ENCODE measurements at places on chromosomes 16 and 17.

- no peak for DNase-seq
These were observed 192.4 kb downstream of the KATNIP start for GRCh38 chr16:27742333-27742732.

GRCh38 chr16:2838928-2839327 lies 8.8 kb downstream of the ZG16B start:
- DNase-seq: peak; percentile 56

GRCh38 chr17:48499248-48499647 lies 31.6 kb downstream of the HOXB1 start:
- no peak for DNase-seq

DNA sequence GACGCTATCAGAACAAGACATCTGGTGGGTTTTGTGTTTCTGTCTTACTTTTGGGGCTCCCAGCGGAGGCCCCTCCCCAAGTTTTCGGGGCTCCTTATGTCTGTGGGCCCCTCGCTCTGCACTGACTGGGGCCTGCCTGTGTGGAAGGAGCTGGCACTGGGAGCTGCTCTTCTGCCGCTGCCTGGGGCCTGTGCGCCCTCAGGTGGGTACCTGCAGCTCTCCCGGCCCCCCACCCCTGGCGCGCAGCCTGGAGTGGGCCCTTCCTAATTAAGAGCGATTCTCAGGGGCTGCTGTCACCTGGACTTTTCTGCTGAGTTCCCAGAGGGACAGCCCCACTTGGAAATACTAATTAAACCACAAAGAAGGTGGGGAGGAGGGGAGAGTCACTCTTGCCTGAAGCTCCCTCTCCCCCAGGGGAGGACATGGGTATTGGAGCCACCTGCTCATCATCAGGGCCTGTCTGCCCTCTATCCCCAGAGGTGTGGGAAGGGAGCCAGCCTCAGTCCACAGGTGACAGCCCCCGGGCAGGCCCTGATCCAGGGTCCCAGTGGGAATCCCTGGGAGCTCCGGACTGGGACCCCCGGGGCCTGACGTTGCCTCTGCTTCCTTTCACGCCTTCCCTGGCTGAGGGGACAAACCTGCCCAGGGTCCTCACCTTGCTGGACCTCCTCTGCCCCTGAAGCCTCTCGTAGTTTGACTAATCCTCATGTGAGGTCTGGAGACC lies 36.5 kb downstream of the GSE1 start:
- no peak for DNase-seq

DNA sequence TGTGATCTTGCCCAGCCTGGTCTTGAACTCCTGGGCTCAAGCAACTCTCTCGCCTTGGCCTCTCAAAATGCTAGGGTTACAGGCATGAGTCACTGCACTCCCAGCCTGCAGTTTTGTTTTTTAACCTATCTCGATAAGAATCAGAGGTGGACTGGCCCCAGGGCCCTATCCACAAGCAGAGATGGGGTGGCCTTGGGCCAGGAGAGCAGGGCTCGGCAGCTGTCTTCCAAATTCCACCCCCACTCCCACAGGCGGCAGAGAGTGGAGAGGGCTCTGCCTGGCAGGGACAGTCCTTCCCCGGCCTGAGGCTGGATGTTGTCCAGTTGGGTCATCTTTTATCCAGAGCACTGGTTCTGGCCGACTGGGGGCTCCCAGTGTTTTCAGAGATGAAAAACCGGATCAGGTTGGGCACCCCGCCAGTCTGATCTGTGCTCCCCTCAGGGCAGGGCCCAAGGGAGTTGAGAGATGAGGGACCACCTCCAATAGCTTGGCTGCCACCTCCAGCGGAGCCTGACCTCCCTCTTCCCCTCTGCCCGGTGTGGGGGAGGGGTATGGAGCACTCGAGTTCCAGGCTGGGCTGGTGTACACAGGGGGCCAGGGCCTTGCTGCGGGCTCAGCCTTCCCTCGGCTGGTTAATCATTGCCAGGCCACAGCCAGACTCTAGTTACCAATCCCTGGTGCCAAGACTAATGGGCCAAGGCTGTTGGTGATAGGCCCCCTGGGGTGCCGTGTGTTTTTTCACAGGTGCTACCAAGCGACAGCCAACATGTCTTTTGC lies 30.3 kb upstream of the MYO15B start:
- DNase-seq: no peak

DNA sequence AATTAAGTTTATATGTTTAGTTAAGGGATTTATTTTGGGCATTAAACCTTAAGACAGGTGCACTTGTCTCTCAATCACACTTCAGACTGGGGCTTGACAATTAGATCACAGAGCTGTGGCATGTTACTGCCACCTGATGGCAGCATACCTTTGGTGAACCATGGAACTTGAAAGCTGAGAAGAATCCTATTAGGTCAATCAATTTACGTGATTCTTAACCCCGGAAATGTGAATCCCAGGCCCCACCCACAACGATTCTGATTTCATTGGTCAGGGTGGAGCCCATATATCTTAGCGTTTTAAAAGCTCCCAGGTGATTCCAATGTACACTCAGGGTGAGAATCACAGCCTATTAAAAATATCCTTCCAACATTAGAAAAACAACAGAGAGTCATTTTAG lies 91.0 kb downstream of the GSG1L start:
- peak; percentile 61 for DNase-seq

- DNase-seq: no peak
These were observed 146.3 kb upstream of the PIRT start for GRCh38 chr17:10984220-10984619.

- no peak for DNase-seq
These were observed 31.4 kb downstream of the C16orf54 start for GRCh38 chr16:29714396-29714795.

- no peak for DNase-seq
These were observed 137.9 kb downstream of the FTO start for GRCh38 chr16:53841884-53842283.

GRCh38 chr17:79249929-79250521 lies 175.4 kb downstream of the ENGASE start:
- no peak for DNase-seq

DNA sequence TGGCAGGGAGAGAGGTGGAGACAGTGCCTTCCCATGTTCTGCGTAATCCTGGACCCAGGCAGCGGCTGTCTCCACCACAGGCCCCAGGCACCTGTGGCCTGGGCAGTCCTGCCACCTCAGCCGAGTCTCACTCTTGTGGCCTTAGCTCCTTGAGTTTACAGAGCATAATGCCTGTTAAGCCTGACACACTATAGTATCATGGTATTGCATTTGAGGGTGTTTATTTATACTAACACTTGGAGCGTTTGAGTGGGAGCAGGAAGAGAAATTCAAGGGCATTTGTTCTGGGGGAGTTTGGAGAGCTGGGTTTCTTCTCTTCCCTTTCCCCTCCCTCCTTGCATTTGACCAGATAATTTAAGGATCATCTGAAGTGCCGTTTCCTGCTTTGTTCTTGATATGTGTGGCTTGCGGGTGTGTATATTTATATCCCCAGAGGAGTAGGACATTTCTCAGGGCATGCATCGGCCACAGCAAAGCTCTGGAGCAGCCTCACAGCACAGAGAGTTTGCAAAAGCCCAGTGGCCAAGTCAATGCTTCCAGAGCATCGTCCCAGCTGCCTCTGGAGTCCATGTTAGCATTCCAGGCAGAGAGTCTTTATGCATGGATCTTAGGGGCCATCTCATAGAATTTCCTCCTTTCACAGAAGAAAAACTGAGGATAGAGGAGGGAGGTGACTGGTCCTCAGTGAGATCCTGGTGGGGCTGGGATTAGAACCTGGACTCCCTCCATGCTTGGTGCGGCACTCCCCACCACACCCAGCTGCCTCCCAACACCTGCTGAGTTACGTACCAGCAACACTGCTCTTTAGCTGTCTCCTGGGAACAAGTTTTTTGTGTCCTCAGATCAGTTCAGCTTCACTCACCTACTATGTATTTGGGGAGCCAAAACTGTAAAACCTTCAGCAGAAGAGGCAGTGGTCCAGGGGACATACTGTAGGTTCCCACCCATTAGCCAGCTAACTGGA lies 222.8 kb downstream of the CCDC182 start:
- no peak for DNase-seq

DNA sequence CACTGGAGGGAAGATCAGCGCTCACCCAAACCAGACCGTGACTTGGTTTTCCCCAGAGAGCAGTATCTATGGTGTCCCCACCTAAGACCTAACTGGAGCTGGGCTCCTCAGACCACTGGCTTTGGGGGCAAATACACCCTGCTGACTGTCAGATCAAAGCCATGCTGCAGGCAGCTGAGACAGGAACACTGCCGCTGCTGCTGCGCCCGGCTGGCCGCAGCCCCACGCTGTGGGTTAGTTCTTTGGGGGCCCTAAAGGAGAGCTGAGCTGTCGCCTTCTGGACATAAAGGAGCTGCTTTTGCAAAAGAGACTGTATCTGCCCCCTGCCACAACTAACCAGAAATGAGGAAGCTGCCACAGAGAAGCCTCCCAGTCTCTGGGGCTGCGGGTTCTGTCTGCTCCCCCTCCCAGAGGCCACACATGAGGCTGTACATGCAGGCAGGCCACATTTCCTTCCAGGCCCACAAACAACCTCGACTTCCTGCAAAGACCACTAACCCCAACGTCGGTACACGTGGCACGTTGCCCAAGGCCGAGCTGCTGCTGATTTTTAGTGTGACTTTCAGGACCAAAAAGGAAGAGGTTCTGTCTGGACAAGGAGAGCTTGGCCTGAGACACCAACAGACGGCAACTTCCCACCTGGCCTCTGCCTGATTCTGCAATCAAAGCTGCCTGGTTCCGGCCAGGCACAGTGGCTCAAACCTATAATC lies 18.2 kb upstream of the ABR start:
- DNase-seq: peak; percentile 74

- peak; percentile 61 for DNase-seq
These were observed at the start of gene ADORA2B for GRCh38 chr17:15944759-15945526. Gene ADORA2B (plus strand): TSS chr17:15945130. CDS start chr17:15945249, 119 bp downstream.

DNA sequence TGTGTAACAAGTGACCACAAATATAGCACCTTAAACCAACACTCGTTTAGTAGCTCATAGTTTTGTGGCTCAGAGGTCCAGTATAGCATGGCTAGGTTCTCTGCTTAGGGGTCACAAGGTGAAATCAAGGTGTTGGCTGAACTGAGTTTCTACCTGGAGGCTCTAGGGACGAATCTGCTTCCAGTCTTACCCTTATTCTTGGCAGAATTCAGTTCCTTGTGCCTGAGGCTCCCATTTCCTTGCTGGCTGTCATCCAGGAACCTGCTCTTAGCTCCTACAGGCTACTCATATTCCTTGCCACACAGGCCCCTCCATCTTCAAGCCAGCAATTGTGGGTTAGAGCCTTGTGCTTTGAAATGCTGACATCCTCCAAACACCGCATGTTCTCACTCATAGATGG lies 212.3 kb upstream of the CDH13 start:
- DNase-seq: no peak

DNA sequence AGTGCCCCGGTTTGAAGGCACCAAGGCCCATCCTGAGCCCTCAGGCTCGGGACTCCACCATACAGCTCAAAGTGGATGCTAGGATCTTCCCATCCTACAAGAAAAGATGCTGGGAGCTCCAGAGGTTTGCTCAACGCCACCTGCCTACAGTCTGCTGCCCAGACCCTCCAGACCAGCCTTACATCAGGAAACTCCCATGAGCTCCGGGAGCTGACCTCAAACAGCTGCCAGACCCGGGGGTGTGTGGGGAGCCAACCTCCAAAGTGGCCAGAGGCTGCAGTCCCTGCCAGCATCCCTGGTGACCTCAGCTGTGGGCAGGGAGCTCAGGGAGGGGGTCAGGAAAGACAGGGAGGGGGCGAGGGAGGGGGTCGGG lies 43.8 kb downstream of the C16orf82 start:
- no peak for DNase-seq

GRCh38 chr17:57289130-57289529 lies 32.8 kb downstream of the MSI2 start:
- no peak for DNase-seq

DNA sequence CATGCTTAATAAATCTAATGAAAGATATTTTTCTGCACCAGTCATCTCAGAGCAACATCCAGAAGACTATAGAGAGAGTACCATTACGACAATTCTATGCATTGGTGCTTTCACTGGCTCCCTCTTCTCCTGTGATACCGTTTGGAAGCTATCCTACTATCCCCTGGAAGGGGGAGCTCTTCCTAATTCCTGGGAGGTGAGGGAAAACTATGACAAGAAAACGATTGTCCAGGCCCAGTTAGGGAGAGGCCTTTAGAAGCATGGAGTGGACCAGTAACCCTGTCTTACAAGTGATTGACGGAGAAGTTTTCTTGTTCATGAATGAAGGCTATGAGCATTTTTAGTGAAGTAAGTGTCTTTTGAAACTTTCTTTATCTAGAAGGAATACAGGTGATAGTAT lies 150.2 kb downstream of the TANC2 start:
- DNase-seq: no peak

DNA sequence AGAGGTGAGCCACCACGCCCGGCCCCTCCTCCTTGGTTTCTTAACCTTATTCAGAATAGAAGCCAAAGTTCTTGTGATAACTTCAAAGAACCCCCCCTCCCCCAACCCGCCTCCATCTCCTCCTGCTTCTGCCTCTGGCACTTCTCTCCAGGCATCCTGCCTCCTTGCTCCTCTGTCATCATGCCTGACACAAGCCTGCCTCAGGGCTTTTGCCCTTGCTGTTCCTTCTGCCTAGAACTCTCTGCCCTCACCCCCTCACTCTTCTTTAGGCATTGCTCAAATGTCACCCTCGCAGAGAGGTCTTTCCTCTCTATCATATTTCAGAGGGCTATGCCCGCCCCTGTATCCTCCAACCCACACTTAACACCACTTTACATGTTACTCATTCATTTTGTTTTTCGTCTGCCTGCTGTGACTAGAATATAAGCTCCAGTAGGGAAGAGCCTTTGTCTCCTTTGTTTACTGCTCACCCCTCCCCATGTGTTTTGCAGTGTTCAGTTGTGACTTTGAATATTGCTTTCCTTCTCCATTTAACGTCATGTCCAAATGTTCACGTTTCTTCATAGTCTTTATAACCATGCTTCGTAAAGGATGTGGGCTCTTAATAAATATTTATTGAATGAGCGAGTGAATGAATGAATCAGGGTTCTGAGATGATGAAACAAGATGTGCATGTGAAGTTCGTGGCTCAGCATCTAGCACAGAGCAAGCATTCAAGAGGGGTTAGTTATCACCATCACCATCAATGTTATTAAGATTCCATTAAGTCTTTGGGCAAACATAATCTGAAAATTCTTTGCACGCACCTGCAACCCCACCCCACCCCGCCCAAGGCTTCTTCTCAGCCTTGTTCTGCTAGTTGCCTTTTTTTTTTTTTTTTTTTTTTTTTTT lies 186.2 kb upstream of the WSCD1 start:
- DNase-seq: no peak

- no peak for DNase-seq
These were observed 123.1 kb downstream of the SLC39A11 start for GRCh38 chr17:72969293-72969906.

DNA sequence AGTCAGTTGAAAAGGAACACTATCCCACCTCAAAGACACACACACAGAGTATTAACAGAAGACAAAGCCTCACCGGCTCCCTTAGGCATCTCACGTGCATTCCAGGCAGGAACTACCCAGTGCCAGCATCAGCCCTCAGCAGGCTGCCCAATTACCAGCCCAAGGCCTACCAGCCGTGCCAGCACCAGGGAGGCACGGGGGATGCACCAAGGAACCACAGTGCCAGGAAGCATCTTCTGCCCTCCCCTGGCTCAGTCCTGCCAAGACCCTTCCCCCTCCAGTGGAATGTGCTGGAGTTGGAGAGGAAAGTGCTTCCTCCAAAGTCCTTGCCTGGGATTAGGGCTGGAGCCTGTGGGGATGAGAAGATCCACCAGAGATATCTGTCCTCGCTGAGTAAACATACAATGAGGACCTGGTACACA lies 11.0 kb upstream of the KRT19 start:
- no peak for DNase-seq
